ENCODE measurements at places on chromosomes 12 and 14.

DNA sequence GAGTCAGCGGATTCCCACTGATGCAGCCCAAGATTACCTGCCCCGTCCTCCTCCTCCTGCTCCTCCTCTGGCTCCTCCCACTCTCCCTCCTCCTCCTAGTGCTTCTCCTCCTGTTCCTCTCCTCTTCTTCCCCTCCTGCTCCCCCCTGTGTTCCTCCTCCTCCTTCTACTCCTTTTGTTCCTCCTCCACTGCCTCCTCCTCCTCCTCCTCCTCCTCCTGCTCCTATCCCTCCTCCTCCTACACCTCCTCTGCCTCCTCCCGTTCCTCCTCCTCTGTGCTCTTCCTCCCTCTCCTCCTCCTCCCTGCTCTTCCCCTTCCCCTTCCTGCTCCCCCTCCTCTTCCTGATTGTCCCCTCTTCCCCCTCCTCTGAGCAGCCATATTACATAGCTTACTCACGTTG, 141.3 kb downstream of the CACNA1C start:
- no peak for DNase-seq

- DNase-seq = no peak
Observed at GRCh38 chr14:55756078-55756477, 176.1 kb downstream of the KTN1 start.

DNA sequence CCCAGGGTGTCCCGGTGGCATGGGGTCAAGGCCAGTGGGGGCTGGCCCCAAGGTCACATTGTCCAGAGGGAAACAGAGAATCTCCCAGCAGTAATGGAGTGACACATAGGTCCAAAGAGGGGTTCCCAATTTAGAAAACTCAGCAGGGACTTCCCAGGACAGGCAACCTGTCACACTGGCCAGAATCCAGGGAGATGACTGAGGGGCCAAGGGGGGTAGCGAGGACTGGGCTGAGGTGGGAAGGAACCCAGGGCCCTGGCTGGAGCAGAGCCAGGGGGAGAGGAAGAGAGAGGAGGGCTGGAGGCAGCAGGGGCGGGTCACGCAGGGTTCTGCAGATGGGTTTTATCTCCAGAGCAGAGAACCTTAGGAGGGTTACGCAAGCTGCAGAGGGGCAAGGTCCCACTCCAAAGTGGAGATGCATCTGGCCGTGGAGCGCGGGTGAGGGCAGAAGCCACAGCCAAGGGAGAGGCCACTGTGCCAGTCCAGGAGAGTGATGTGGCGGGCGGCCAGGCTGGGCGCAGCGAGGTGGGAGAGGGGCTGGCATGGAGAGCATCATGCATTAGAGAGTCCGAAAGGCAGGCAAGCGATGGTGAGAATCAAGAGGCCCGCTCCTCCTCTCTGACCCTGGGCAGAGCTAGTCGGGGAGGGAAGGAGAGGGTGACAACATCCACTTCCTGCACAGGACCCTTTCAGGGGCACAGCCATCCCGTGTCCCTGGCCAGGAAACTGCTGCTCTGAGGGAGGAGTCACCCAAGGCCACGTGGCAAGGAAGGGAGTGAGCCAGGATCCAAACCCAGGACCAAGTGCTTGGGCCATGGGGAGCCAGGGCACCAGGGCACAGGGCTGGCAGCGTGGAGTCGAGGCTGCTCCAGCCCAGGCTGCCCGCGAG, 29.0 kb downstream of the NCOR2 start:
- DNase-seq = no peak

DNA sequence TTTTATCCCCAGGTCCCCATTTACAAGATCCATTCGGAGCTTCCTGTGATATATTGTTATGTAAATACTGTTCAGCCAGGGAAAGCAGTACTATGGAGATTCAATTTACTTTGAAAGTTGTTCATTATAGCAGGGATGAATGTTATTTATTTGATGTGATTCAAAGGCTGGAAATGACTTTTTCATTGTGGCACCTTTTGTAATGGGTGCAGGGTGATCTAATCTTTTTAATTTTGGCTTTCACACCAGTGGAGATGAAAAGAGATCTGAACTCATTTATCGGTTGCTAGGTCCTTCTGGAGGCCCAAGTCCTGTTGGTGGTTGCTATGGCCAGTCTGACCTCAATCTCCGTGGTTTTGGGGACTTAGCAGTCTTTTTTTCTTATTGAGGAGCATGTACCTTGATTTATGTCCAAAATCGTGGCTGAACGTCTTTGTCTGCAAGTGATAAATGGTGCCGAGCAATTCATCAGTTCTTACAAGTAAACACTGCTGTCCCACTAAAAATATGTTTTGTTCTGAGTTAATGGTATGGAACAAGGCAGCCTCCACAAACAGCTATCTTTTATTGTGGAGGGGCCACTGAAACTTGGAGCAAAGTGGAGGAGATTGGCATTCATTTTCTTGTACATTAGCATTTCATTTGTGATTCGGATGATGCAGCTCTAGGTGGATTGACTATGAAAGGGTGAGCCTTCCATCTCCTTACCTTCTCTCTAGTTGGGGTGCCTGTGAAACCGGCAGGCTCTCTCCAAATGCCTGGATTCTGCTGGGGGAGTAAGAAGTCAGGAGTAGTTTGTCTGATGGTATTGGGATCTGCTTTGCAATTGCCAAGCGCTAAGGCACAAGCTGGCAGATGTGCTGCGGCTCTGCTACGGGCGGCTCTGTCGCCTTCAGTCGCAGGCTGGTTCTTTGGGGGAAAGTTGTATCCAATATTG, 2.0 kb downstream of the RMST start:
- peak; percentile 4 for DNase-seq

DNA sequence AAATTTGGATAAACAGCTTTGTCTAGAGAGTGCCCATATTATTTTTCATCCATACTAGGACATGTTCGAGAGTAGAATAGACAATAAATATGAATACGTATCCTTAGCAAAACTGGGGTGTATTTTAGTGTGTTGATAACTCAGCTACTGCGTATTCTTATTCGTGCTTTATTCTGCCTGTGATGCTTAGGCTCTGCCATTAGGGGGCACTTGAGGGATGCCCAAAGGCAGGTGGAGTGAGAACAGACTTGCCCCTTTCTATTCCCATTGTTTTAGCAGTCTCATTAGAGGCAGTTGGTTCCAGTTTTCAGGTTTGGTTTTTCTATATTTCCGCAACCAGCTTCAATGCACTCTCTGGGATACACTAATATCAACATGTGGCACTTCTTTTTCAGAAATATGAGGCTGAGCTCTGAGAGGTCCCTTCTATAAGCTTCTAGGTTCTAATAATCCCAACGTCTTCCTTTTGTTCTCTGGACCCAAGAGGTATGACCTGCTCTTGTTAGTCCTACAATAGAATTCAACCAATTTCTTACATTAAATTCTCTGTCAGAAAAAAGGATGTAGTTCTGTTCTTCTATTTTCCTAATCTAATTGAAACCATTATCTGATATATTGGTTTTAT, 985.7 kb upstream of the FBXO33 start:
- no peak for DNase-seq

DNA sequence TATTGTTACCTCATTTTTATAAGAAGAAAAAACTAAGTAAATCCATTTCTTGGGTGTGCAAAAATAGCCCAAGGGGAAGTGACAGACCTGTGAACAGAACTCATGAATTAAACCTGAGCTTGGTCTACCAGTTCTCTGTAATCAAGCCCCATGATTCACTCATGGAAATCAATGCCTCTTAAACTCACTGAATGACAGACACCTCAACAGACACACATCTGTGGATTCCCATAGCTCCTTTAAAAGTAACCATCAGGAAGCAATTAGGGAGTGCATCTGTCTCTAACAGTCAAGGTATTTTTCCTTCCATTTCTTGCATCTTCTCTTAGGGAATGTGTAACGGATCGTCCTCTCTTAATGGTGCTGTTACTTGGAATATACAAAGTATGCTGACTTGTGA, 215.0 kb upstream of the EEA1 start:
- no peak for DNase-seq

DNA sequence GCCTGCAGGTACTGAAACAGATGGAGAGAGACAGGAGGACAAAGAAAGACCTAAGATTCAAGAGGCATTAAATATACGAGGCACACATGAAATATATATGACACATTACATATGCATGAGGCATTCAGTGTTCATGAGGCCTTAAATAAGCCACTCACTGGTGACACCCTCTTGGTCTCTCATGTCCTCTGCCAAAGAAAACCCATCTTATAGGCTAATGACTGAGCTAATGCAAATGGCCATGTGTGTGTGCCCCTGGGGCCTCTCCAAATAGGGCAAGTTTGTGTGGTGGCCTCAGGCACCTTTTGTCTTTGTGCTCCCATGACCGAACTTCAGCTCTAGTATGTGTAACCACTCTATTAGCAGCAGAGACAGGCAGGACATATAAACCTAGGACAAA, 18.8 kb downstream of the COQ6 start:
- no peak for DNase-seq

DNA sequence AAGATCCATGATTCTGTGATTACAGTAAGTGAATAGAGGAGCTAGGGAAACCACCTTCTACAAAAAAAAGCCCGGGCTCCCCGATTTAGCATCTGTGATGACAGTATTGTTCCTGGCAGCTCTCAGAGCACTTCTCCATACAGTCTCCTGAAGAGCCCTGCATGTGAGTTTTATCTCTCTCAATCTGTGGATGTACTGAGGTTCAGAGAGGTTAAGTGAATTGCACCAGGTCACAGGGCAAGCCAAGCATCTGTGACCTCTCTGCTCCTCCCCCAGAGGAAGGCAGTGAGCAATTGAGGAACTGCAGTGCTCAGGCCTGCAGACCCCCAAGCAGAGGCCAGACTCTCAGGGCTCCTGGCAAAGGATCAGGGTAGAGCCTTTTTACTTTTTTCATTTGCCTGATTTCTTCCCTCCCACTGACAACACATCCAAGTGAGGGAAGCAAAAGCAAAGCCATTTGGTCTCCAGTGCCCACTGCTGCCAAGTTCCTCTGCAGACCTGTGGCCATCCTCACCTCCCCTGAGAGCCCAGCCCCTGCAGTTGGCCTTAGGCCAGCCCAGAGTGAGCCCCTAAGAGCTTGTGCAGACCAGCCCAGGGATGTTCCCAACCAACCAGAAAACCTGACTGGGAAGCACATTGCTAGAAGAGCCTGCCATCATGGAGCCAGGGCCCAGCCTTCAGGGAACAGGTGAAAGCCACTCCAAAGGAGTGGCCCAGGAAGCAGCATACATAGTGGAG, 47.6 kb upstream of the PNMA1 start:
- DNase-seq = no peak

DNA sequence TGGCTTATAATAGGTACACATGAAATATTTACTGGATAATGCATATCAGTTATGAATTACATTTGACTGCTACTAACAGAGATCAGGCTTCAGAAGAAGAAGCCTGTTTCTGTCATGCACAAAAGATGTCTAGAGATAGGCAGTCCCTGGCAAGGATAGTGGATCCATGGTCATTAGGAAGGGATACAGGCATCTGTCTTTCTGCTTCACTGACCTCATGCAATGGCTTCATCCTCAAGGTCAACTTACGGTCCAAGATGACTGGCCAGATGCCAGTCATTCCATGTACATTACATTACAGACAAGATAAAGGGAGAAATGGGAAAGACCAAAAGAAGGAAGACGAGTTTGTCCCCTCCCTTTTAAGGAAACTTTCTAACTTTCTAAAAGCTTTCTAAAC, 94.0 kb downstream of the NUAK1 start:
- DNase-seq = peak; percentile 62

GRCh38 chr12:3821441-3821840, 51.8 kb downstream of the PARP11 start:
- no peak for DNase-seq

DNA sequence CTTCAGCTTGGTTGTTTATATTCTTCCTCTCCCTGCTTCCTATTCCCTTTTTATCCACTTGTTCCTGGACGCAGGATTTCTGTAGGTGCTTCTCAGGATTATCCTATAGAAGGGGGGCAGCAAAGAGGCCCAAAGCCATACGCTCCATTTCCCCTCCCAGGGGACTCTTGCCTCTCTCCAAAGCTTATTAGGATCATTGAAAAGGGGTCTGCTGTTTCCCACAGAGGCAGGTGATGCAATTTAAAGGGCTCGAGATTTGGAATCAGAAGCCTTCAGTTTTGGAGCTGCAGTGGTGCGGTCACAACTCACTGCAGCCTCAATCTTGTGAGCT, 31.5 kb upstream of the SYNDIG1L start:
- no peak for DNase-seq

DNA sequence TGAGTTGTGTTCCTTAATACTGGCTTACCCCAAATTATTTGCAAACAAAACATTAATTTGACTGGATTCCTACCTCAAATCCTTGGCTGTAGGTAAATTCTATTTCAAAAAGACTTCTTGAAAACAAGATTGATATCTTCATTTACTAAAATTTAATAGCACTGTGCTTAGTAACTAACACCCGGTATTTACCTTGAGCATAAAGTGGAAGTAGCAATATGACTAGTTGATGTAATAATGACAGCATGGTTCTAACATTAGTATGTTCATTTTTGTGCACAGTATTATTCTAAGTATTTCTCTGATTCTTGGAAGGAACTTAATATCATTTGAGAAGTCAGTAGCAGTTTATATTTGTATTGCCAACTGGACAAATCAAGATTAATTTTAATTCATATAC, 96.8 kb downstream of the PPHLN1 start:
- no peak for DNase-seq

DNA sequence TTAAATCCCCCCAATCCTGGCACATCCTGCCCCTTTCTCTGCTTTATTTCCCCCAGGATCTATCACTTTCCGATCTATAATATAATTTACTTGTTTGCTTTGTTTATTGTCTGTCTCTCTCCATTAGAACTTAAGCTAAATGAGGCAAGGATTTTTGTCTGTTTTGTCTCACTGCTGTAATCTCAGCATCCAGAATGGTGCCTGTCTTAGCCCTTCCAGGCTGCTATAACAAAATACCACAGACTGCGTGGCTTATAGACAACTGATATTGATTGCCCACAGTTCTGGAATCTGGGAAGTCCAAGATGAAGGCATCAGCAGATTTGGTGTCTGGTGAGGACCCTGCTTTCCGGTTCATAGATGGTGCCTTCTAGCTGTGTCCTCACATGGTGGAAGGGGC, 65.2 kb downstream of the VWF start:
- no peak for DNase-seq

DNA sequence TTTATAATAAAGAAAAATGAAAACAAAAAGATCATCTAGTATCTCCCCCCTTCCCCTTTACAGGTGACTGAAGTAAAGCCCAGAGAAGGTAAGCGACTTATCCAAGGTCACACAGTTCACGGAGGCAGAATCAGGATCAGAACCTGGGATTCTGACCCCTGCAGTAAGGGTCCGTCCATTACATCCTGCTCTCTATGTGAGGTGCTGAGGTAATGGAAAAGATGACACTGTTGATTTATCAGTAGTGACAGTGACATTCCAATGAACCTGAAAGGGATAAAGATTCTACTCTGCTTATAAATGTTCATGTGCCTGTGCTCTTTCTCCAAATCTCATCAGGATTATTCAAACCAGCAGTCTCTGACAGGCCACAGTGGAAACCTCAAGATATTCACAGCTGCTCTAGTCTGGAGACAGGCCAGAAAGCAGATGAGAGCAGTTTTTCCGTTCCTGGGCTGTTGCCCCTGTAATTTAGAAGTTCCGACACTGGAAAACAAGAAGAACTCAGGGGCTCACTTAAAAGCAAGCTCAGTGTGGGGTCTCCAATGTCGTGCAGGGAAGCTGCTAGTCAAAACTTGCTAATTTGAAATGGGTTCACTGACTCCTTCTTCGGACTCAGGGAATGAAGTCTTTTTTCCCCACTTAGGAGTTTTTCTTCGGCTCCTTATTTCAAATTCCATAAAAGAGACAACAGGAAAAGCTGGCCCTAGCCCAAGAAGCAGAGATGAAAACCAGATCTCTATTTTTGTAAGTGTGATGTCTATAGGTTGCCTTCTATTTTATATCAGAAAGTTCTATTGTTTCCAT, 131.8 kb upstream of the EEA1 start:
- DNase-seq = peak; percentile 32

All from astrocyte (in vitro differentiated cells and primary cell).